ENCODE measurements at places on chromosomes 11 and 22.

DNA sequence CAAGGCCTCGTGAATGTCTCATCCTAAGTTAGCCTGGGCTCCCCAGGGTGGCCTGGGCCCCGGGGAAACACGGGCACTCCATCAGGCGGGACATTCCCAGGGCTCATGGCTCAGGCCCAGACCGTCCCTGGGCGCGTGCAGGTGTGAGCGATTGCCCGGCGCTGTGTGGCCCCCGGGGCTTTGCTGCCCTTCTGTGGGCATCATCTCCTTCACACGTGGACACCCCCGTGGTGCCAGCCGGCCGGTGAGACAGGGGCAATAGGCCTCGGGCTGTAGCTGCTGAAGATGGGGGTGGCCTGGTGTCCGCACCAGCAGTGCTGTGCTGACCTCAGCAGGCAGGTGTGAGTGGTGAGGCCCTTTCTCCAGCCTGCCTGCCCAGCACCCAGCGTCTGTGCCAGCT is 4.6 kb upstream of the SELENOO start:
- H3K4me3 ChIP-seq = no peak overlapping the region
- DNase-seq = no peak
- no peak overlapping the region for H3K27ac ChIP-seq
- H3K4me1 ChIP-seq = peaks cover 23% of the 10 kb centered on the region

DNA sequence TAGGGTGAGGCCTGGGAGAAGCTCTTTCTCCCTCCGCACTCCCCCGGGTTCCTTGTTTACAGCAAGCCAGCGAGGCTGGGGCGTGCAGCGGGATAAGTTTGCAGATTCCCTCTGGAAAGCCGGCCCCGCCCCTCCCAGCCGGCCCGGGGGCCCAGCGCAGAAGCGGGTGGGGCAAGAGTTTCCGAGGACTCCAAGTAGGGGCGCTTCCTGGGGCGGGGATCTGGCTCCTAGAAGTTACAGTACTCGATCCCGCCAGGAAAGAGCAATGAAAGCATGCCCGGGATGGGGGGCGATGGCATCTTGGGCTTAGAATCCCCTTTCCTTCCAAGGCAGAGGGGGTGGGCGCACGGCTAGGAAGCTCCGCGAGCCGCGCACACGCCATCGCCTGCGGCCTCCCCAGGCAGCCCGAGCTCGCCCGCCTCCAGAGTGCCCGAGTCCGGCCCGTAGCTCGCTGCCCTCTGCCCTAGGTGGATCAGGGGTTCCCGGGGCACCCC is 385 bp downstream of the TST start:
- no peaks in the 10 kb centered on the region for H3K27me3 ChIP-seq
- peaks cover 8% of the 10 kb centered on the region for H3K36me3 ChIP-seq
- peak overlapping the region; percentile 92 for H3K4me3 ChIP-seq
- DNase-seq = peak; percentile 83

GRCh38 chr22:41524809-41525449 is 19.3 kb downstream of the POLR3H start:
- no peak overlapping the region for H3K4me3 ChIP-seq
- DNase-seq = no peak
- peaks cover 67% of the 10 kb centered on the region for H3K36me3 ChIP-seq
- peaks cover 28% of the 10 kb centered on the region for H3K4me1 ChIP-seq
- no peaks in the 10 kb centered on the region for H3K27me3 ChIP-seq

DNA sequence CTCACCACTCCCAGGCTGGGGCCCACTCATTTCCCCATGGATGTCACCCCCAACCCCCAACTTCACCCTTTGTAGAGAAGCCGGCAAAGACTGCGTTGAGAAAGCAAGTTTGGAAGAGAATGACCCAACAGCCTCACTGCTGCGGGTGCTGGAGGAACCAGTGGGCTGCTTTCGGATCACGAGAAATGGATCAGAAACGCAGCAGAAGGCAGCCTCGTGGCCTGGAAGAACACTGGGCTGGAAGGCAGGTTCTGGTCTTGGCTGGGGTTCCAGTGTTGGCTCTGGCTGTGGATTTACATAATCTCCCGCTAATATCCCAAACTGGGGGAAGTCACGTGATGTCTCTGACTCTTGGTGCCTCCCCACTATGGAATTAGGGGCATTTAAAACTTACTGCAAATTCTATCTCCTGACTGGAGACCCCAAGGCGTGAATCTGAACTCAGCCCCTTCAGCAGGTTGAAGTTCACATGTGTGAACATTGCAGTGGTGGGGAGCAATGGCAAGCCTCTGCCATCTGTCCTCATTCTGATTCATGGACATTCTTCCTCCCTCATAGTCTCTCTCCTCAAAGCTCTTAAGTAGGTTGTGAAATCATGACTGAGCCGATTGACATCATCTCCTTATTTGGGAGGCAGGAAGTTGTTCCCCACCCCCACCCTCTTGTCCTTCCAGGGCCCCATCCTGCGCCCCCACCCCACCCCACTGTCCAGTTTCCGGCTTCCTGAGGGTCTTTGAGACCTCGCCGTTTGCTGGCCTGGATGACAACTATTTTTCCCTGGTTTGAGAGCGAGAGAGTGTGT is 37.0 kb upstream of the TIMP3 start:
- no peaks in the 10 kb centered on the region for H3K27me3 ChIP-seq
- DNase-seq = no peak
- H3K27ac ChIP-seq = peak overlapping the region; percentile 71
- peaks cover 34% of the 10 kb centered on the region for H3K4me1 ChIP-seq
- H3K36me3 ChIP-seq = no peaks in the 10 kb centered on the region
- no peak overlapping the region for H3K4me3 ChIP-seq

DNA sequence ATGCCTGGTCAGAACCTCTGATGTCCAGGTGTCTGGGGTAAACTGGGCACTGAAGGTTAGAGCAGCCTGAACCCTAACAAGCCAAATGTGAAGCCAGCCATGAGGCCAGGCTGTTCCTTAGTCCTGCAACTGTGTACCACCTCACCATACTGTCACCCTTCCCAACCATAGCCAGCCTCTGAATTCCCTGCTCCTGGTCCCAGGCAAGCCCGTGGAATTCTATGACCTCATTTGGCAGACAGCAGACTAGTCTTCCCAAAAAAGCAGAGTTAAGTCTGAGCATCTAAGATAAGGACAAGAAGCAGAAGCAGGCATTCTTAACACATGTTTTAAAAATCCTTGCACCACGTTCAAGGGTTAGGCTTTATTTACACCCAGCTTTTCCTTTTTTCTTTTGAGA is 134.8 kb downstream of the C11orf58 start:
- H3K4me3 ChIP-seq = no peak overlapping the region
- no peaks in the 10 kb centered on the region for H3K36me3 ChIP-seq
- no peak overlapping the region for H3K27ac ChIP-seq
- DNase-seq = no peak
- no peaks in the 10 kb centered on the region for H3K27me3 ChIP-seq

DNA sequence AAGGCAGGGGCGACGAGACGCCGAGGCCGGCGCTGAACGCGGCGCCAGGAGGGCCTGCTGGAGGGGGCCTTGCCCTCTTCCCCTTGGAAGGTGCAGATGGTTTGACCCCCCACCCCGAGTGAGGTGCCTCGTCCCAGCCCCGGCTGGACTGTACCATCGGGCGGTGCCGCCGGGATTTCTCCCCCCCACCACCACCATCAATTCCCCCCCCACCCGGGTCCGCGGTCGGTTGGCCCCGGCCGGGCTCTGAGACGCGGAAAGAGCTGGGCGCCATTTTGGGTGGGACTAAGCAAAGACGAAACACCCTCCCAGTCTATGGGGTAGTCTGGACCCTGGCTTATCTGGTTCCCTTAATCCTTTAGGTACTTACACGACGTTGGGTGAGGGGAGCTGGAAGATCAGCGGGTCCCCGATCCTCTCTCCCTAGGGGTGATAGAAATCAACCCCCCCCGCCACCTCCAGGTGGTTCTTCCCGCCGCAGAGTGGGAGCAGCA is at the start of gene PRDM10:
Gene PRDM10 (minus strand): TSS at position 484 of the 494 bp plus-strand sequence. CDS start 41,871 bp downstream, outside the sequence.
- peak within 1 kb of the TSS; percentile 100 for H3K27ac ChIP-seq
- DNase-seq = peak; percentile 96
- H3K4me1 ChIP-seq = peaks cover 17% of the 10 kb centered on the region
- H3K4me3 ChIP-seq = peak within 1 kb of the TSS; percentile 81

GRCh38 chr22:19238900-19239299 is 52.6 kb downstream of the CLTCL1 start:
- no peaks in the 10 kb centered on the region for H3K4me1 ChIP-seq
- no peak overlapping the region for H3K27ac ChIP-seq
- H3K4me3 ChIP-seq = no peak overlapping the region
- DNase-seq = no peak
- peaks cover 4% of the 10 kb centered on the region for H3K36me3 ChIP-seq

DNA sequence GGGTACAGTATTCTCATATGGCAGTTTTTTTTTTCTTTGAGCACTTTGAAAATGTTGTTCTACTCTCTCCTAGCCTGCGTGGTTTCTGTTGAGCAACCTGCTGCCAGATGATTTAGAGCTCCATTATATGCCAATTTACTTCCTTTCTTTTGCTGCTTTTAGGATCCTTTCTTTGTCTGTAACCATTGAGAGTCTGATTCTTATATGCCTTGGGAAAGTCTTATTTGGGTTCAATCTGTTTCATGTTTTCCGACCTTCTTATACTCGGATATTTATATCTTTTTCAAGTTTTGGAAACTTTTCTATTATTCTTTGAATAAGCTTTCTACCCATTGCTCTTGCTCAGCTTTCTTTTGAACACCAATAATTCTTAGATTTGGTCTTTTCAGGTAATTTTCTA is 138.1 kb upstream of the RAG2 start:
- H3K4me3 ChIP-seq = no peak overlapping the region
- H3K27me3 ChIP-seq = peaks cover 7% of the 10 kb centered on the region
- DNase-seq = no peak
- no peaks in the 10 kb centered on the region for H3K36me3 ChIP-seq
- no peaks in the 10 kb centered on the region for H3K4me1 ChIP-seq

GRCh38 chr22:36838119-36839030 is 21.5 kb upstream of the PVALB start:
- DNase-seq = peak; percentile 22
- peaks cover 15% of the 10 kb centered on the region for H3K27me3 ChIP-seq
- no peak overlapping the region for H3K4me3 ChIP-seq
- H3K27ac ChIP-seq = no peak overlapping the region

DNA sequence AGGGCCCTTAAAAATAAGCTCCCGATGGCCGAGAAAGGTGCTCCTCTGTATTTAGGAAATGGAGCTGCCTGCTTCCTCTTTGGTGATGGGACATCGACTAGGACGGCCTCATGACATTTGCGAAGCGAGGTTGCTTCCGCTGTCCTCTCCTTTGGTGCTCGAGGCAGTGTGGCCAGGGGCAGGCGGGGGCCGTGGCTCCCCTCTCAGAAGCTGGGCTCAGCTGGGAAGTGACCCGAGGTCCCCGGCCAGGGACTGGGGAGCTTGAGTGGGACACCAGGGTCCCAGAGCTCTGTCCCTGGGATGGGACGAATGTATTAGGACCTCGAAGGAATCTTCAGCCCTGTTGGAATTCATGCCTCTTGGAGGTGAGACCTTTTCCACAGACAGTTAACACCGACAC is 151.1 kb downstream of the CTTN start:
- DNase-seq = no peak
- H3K27me3 ChIP-seq = no peaks in the 10 kb centered on the region
- no peaks in the 10 kb centered on the region for H3K4me1 ChIP-seq
- H3K27ac ChIP-seq = no peak overlapping the region

GRCh38 chr11:128298271-128298670 is 289.1 kb downstream of the ETS1 start:
- peaks cover 25% of the 10 kb centered on the region for H3K4me1 ChIP-seq
- DNase-seq = no peak
- peak overlapping the region; percentile 28 for H3K27ac ChIP-seq
- H3K4me3 ChIP-seq = no peak overlapping the region
- no peaks in the 10 kb centered on the region for H3K27me3 ChIP-seq
- H3K36me3 ChIP-seq = no peaks in the 10 kb centered on the region

GRCh38 chr11:131640320-131640719 is 269.9 kb downstream of the NTM start:
- H3K4me3 ChIP-seq = no peak overlapping the region
- H3K4me1 ChIP-seq = no peaks in the 10 kb centered on the region
- H3K27me3 ChIP-seq = no peaks in the 10 kb centered on the region
- no peaks in the 10 kb centered on the region for H3K36me3 ChIP-seq
- DNase-seq = no peak
- no peak overlapping the region for H3K27ac ChIP-seq

GRCh38 chr11:59078435-59078834 is 7.7 kb upstream of the GLYATL1B start:
- DNase-seq = no peak
- peaks cover 16% of the 10 kb centered on the region for H3K27me3 ChIP-seq
- no peaks in the 10 kb centered on the region for H3K4me1 ChIP-seq
- no peaks in the 10 kb centered on the region for H3K36me3 ChIP-seq

- H3K27ac ChIP-seq = no peak overlapping the region
- no peaks in the 10 kb centered on the region for H3K36me3 ChIP-seq
- DNase-seq = no peak
- H3K4me1 ChIP-seq = no peaks in the 10 kb centered on the region
- no peak overlapping the region for H3K4me3 ChIP-seq
- H3K27me3 ChIP-seq = no peaks in the 10 kb centered on the region
Observed at GRCh38 chr11:34668583-34669053, 47.7 kb downstream of the EHF start.

- H3K4me1 ChIP-seq = no peaks in the 10 kb centered on the region
- no peak overlapping the region for H3K27ac ChIP-seq
- no peak overlapping the region for H3K4me3 ChIP-seq
- no peaks in the 10 kb centered on the region for H3K36me3 ChIP-seq
Observed at GRCh38 chr11:112555491-112556364, 295.1 kb upstream of the PLET1 start.

DNA sequence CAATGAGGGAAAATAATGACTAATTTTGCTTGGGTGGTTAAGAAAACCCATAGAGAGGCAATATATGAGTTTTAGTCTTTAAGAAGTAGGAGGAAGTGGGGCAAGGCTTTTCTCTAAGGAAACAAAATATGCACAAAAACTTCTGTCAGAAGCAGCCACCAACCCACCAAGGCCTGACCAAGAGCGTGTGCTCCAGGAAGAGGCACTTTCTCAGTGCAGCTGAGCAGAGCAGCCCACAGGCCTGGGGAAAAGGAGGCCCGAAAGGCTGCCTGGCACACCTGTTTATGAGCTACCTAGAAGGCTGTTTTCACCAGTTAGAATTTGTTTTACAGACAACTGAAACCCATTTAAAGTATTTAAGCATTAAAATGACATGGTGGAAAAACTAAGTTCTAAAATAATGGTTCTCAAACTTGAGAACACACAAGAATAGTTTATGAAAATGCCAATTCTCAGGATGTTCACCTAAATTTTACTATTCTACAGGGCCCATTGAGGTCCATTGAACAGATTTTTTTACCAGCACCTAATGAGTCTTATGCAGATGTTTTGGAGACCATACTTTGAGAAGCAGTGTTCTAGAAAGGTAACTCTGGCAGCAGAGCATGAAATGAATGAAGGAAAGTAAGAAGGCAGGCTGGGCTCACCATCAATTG is 160.5 kb upstream of the DDI1 start:
- no peak overlapping the region for H3K27ac ChIP-seq
- DNase-seq = no peak
- H3K36me3 ChIP-seq = no peaks in the 10 kb centered on the region
- peaks cover 5% of the 10 kb centered on the region for H3K4me1 ChIP-seq
- no peaks in the 10 kb centered on the region for H3K27me3 ChIP-seq
- H3K4me3 ChIP-seq = no peak overlapping the region

DNA sequence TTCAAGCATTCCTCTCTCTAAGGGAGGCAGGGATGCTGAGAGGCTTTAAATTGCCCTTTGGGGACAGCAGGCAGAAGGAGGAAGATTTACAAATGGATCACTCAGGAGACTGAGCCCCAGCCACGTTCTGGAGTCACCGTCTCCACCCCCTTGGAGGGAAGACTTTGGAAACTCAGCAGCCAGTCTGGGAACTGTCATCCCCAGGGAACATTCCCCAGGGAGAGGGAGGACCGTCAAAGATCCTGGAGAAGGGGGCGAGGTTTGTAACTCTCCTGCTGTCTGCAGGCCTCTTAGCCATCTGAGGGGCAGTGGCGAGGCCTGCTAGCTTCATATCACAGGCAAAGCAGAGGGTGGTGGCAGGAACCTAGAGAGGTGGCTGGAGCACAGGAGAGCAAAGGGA is 56.1 kb upstream of the SLC22A12 start:
- no peak for DNase-seq
- H3K27ac ChIP-seq = no peak overlapping the region
- H3K4me3 ChIP-seq = no peak overlapping the region
- H3K4me1 ChIP-seq = no peaks in the 10 kb centered on the region

All from upper lobe of right lung (tissue), 1 donor.